OCI-M1 (cell line): ENCODE measurements at places on chromosomes 4 and X.

- DNase-seq: no peak
Measured at GRCh38 chr4:82381661-82382296, 8.0 kb upstream of the HNRNPD start.

- DNase-seq: peak; percentile 84
Measured at GRCh38 chr4:118834960-118835569, 861 bp downstream of the SEC24D start.

DNA sequence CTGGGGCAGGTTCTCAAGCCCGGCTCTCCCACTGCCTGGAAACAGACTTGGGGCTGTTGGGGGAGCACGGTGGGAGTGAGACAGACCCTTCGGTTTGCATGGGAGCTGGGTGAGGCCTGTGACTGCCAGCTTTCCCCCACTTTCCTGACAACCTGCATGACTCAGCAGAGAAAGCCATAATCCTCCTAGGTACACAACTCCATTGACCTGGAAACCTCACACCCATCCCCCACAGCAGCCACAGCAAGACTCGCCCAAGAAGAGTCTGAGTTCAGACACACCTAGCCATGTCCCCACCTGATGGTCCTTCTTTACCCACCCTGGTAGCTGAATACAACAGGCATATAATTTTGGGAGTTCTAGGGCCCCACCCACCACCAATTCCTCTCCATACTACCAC lies 57.6 kb upstream of the UBQLN2 start:
- DNase-seq: no peak

DNA sequence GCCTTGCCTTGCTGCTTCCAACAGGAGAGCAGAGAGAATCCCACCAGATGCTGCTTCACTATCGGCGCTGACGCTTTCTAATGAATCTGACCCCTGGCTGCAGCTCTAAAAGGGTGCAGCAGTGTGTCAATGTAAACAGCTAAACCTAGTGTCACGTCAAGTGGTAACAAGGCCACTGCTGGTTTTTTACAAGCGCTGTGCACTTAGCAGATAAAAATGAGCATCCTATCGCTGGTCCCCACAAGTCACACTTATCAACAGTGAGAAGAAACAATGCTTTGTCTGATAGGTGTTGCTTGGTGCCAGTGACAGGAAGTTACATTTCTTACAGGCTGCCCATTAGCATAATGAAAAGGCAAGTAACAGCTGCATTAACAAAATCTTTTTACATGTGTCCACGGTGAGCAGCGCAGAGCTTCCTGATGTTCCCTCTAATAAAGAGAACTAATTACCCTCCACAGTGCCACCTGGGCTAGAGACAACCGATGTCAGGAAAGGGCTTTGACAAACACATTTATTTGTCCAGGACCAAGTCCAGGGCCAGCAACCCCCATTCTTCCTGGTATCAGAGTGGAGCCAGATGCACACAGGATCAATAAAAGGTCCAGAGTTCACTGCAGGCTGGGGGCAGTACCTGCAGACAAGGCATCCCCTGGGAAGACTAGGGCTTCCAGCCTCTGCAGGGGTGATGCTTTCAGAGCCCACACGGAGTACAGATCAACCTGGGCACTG lies 176.0 kb downstream of the MGST2 start:
- peak; percentile 94 for DNase-seq

DNA sequence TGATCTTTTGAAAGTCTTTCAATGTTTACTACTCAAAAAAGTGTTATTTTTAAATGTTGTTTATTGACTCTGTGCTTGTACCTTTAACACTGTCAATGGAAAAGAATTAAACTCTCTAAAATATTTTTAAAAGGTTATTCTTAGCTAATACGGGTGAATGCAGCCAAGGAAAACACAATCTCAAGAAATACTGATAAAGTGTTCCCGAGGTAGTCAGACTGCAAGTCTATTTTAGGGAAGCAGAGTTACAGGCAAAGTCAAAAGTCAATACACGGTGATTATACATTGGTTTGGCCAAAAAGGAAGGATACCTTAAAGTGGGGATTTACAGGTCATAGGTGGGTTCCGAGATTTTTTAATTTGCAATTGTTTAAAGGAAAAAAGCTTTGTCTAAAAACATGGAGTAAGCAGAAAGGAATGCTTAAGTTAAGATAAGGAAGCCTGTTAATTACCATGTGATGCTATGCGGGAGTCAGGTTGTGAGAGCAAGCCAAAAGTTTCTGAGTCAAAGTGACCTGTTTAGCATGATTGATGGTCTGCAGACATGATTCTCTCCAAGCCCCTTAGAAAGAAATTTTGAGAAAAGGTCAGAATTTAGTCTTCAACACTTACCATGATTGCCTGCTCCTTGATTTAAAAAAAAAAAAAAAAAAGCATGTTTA lies 288.4 kb downstream of the KLHL4 start:
- no peak for DNase-seq

DNA sequence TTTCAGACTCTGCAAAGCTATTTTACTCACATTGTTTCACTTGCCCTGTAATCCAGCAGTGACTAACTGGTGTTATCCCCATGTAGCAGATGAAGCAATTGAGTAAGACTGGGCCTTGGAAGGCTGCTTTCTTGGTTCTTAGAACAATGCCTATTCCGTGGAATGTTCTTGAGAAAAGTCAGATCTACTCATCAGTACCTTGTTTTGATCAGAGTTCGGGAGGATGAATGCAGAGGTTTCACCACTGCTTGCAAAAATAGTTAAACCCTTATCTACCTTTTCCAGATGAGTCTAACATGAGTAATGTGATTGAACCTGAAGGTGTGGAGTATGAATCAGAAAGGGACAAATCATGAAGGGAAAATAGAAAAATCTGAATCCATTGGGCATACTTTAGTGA lies 1.8 kb downstream of the MAOB start:
- DNase-seq: no peak

GRCh38 chrX:14420841-14421240 lies 108.5 kb upstream of the GLRA2 start:
- no peak for DNase-seq

DNA sequence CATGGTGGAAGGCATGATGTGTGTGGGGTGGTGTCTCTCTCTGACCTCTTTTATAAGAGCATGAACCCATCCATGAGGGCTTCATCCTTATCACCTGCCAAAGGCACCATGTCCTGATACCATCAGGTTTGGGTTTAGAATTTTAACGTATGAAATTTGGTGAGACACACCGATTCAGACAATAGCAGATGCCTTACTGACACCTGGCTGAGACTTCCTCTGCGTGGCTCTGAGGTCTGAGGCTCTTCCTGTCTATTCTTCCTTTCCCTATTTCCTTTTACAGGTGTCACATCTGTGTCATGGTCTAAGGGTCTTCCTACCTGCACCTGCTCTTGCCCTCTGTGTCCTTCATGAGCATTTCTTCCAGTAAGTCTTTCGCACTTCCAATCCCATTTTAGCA lies 320.7 kb upstream of the CLNK start:
- DNase-seq: no peak

- DNase-seq: no peak
Measured at GRCh38 chr4:73540826-73541225, 59.3 kb downstream of the AFM start.

DNA sequence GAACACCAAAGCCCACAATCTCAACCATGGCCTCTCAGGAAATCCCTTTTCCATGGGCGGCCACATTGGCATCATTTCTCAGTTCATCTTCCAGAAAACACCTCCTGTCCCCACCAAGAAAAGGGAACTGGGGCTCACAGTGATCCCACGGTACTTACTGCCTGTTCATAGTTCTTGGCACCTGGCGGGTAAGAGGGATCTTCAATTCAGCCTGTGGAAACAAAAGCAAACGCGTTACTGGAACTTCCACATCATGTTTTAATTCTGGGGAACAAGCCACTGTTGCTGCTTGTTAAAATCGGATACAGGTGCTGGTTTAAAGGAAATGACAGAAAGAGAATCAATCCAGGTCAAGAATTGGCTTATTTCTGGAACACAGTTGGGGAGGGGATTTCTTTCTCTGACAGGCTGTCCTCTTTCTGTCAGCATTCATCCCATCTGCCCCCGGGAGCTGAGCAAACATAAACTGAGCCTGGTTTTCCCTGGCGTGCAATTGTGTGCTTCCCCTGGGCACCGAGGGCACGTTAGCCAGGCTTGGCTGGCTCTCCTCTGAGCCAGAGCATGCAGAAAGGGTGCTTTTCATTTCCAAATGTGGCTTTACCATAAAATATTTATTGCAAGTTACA lies 16.8 kb downstream of the CLNK start:
- no peak for DNase-seq

DNA sequence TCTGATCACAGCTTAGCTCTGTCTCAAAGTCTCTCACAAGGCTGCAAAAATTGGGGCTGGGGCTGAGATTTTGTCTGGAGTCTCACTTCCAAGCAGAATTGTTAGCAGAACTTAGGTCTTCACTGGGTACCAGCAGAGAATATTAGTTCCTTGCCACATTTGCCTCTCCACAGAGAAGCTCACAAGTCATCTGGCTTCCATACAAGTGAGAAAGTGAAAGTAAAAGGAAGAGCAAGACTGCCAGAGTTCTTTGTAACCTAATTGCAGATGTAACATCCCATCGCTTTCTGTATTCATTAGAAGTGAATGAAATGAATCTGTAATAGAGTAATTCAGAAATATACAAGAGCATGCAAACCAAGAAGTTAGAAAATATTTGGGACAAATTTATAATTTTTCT lies 624.1 kb upstream of the GNPDA2 start:
- peak; percentile 83 for DNase-seq

DNA sequence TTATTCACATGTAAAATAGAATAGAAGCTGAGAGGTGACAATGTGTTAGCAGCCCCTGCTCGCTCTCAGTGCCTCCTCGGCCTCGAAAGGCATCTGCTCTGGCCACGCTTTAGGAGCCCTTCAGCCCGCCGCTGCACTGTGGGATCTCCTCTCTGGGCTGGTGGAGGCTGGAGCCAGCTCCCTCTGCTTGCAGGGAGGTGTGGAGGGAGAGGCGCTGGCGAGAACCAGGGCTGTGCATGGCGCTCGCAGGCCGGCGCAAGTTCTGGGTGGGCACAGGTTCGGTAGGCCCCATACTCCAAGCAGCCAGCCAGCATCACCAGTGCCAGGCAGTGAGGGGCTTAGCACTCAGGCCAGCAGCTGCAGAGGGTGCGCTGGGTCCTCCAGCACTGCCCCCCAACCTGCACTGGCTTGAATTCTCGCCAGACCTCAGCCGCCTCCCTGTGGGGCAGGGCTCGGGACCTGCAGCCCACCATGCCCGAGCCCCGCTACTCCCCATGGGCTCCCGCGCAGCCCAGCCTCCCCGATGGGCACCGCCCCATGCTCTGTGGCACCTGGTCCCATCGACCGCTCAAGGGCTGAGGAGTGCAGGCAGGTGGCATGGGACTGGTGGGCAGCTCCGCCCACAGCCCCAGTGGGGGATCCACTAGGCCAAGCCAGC lies 1346.7 kb upstream of the IGFBP7 start:
- DNase-seq: no peak

GRCh38 chrX:2732076-2732475 lies 19.8 kb upstream of the XG start:
- no peak for DNase-seq
